Naive B cell (primary cell): ENCODE measurements at places on chromosomes 6 and 20. TPM values are rescaled to one million over a fixed set of nuclear protein-coding genes. Genes with fewer than 3 reads are reported as not detected.
A peak's percentile ranks its signal among the peaks of the same experiment; 100 is the strongest.

The MYMX gene
- not detected for polyA plus RNA-seq

The PACRG gene
- polyA plus RNA-seq: not detected

The USP49 gene
- polyA plus RNA-seq: 0.73 TPM

The DAAM2 gene
- not detected for polyA plus RNA-seq

The GFRAL gene
- polyA plus RNA-seq: not detected

- no peak for DNase-seq
Observed at GRCh38 chr20:50096237-50096636, 16.7 kb downstream of the UBE2V1 start.

DNA sequence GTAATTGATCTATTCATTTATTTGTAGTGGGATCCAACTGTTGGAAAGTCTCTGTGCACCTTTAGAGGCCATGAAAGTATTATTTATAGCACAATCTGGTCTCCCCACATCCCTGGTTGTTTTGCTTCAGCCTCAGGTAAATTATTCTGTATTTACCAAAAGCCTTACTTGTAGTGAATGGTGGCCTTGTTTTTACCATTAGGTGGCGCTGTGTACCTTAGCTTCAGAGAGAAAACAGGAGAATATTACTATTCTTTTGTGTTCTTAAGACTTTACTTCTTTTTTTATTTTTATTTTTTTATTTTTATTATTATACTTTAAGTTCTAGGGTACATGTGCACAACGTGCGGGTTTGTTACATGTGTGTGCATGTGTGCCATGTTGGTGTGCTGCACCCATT is 23.7 kb downstream of the PEX7 start:
- peak; percentile 11 for DNase-seq

The C20orf204 gene
- not detected for polyA plus RNA-seq

- no peak for DNase-seq
Observed at GRCh38 chr6:132412656-132413498, 11.6 kb upstream of the MOXD1 start.

- DNase-seq: peak; percentile 55
Observed at GRCh38 chr6:32967151-32968091, 973 bp upstream of the BRD2 start.
